ENCODE measurements at places on chromosomes 4 and X. TPM values are rescaled to one million over a fixed set of nuclear protein-coding genes. Genes with fewer than 3 reads are reported as not detected.

GRCh38 chr4:1099270-1099669, 14.1 kb downstream of the RNF212 start:
- DNase-seq, result no peak

DNA sequence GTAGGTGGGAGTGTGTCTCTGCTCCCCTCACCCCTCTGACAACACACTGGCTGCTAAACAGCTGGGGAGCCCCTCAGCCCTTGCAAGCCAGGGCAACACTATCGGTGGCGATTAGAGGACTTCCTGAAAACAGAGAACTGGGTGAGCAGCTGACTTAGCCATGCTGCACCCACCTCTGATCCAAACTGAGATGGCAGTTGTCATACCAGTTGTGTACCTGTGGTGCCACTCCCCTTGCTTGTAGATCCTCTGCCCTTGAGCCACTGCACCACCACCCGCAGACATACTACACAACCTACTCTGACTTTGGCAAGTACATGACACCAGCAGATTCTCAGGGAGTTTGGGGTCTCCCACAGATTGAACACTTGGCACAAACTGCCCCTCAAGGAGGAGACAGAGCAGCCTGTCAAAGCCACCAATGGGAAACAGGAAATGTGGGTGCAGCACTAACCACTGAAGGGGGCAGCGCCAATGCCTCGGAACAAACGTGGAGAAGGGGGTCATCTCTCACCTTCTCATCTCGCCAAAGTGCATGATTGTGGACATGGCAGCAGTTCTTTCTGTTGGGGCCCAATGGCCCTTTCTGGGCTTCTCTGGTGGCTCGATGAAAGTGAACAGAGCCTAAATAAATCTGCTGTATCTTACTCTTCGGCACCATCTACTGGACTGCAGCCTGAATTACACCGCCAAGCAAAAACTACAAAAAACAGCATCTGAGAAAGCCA, 119.8 kb downstream of the NEK1 start:
- DNase-seq, result peak; percentile 11

DNA sequence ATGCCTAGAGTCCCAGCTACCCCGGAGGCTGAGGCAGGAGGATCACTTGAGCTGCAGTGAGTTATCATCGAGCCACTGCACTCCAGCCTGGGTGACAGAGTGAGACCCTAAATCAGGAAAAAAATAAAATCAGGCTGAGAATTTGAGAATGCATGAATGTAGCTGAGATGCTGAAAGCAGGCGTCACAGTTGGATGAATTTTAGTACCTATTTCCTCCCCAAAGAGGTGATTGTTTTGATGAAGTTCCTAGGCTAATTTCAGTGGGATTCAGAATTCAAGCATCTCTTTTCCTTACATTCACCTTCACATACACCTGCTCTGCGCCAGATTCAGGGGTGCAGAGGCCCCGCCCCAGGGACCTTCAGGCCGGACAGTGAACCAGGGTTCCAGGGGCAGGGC, 3.2 kb downstream of the CFAP99 start:
- no peak for DNase-seq

GRCh38 chr4:56909086-56909894, 1.6 kb downstream of the REST start:
- peak; percentile 76 for DNase-seq

- DNase-seq, result no peak
Observed at GRCh38 chr4:154521607-154522006, 28.6 kb downstream of the PLRG1 start.

ALB gene
- total RNA-seq, result 17.7 TPM

ARMCX2 gene
- total RNA-seq, result 102 TPM
